Fibroblast of skin of left quadriceps (primary cell): ENCODE measurements at places on chromosomes 7 and 10.

DNA sequence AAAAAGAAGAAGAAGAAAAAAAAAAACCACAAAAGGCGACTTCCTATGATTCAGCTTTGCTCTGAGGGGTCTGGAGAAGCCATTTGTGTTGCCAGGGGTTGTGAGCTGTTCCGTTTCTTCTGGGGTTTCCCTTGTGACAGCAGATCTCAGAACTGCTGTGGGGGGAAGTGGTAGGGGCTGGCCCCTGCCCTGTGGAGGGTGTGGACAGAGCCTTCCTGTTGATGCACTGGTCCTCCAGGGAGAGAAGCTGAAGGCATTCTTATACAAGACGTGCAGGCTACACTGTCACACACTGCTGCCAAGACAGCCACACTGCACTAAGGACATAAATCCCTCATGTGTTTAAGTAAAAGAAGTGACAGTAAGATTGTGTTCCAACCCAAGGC lies 17.3 kb upstream of the CSGALNACT2 start:
- DNase-seq: no peak

- DNase-seq: no peak
Observed at GRCh38 chr10:19966751-19967150, 150.5 kb downstream of the PLXDC2 start.

- DNase-seq: peak; percentile 36
Observed at GRCh38 chr7:16078076-16078952, 343.0 kb downstream of the CRPPA start.

DNA sequence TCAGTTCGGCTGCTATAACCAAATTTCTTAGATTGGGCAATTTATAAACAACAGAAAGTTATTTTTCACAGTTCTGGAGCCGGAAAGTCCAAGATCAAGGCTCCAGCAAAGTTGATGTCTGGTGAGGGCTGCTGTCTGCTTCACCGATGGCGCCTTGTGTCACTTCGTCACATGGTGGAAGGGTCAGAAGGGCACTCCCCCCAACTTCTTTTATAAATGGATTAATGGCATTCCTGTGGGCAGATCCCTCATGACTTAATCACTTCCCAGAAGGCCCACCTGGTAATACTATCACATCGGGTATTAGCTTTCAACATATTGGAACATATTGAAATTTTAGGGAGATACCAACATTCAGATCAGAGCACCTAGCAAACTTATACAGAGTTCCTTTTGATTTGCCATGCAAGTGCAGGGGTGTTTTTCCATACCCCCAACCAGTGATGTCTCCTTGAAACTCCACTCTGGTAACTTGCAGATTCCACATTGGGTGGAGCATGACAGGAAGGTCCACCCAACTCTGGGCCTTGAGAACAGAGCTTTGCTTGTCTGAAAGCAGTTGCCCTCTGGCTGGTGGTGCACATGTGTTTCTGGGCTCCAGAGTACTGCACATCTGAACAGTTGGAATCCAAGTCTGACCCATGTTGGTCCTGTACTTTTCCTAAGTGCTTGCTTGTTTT lies 85.1 kb upstream of the KMT2E start:
- DNase-seq: no peak

DNA sequence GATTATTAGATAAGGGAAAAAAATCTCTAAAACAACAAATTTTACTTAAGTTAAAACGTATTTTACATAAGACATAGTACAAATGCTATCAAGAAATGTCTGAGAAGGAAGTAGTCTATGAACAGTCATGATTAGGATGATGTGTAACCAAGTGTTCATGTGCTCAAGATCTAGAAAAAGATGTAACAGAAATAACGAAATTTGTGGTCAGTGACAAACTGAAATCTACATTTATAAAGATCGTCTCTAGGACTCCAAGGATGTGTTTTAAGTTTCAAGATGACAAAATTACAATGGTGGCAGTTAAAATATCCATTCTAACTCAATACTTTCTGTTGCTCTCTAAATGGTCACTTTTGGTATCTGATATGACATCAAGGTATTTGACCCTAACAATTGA lies 17.2 kb downstream of the PPP3CB start:
- no peak for DNase-seq
